ENCODE measurements at places on chromosomes 3 and 15.

DNA sequence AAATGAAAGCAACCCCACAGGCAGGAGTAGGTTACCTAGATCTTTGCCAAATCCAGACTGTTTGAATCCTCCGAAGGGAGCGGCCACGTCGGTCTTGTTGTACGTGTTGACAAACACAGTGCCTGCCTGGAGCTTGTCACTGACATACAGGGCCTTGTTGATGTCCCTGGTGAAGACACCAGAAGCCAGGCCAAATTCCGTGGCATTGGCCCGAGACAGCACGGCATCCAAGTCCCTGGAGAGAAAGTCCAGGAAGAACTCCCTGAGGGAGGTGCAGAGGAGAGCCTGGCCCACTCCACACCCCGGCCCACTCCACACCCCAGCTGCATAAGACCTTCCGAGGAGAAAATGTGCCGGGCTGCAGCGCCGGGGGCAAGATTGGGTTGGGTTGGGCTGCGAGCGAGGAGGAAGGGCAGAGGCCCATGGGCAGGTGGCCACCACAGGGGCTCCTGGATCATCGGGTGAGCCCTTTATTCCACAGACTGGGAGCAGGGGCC is 21.8 kb upstream of the SLC41A3 start:
- no peaks in the 10 kb centered on the region for H3K4me1 ChIP-seq
- H3K27ac ChIP-seq = no peak overlapping the region
- peaks cover 50% of the 10 kb centered on the region for H3K36me3 ChIP-seq
- DNase-seq = no peak
- H3K4me3 ChIP-seq = no peak overlapping the region

DNA sequence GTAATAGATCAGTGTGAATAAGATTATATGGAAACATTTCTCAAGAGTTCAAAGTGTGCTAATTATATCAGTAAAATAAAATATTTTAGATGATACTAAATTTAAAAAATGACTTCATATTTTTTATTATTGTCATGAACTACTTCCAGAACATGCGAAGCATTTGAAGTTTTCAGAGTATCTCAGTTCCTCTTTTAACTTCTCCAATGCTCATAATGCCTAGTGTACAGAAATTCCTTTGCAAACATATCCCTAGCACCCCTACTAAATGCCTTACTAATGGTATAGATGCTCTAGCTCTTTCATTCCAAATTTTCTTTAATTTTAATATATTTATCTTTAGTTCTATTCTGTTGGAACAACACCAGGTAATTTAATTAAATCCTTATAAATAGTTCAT is 580.4 kb downstream of the CADM2 start:
- no peaks in the 10 kb centered on the region for H3K27me3 ChIP-seq
- H3K27ac ChIP-seq = no peak overlapping the region
- H3K4me1 ChIP-seq = no peaks in the 10 kb centered on the region
- DNase-seq = no peak
- no peak overlapping the region for H3K4me3 ChIP-seq

DNA sequence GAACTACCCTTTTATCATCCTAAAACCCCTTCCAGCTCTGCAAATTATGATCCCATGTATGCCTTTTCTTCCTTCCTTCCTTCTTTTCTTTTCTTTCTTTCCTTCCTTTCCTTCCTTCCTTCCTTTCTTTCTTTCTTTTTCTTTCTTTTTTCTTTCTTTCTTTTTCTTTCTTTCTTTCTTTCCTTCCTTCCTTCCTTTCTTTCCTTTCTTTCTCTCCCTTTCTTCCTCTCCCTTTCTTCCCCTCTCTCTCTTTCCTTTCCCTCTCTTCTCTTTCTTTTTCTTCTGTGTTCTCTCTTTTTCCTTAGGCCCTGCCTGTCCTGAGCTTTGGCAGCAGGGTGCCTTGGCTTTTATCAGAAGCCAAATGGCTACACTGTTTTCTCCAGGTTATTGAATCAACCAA is 66.8 kb downstream of the IQCH start:
- DNase-seq = no peak
- no peaks in the 10 kb centered on the region for H3K36me3 ChIP-seq
- H3K4me3 ChIP-seq = no peak overlapping the region
- H3K27me3 ChIP-seq = no peaks in the 10 kb centered on the region
- H3K27ac ChIP-seq = no peak overlapping the region
- no peaks in the 10 kb centered on the region for H3K4me1 ChIP-seq

DNA sequence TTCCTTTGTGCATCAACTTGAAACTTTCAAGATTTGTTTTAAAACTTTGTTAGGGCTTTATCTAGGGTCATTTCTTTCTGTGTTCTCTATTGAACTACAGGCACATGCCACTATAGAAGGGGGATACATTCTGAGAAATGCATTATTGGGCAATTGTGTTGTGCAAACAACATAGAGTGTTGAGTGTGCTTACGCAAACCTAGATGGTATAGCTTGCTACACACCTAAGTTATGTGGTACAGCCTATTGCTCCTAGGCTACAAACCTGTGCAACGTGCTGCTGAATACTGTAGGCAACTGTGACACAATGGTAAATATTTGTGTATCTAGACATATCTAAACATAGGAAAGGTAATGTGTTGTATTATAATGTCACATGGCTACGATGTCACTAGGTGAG is 33.0 kb upstream of the KLF13 start:
- H3K27me3 ChIP-seq = no peaks in the 10 kb centered on the region
- DNase-seq = no peak
- no peaks in the 10 kb centered on the region for H3K36me3 ChIP-seq
- H3K27ac ChIP-seq = no peak overlapping the region

DNA sequence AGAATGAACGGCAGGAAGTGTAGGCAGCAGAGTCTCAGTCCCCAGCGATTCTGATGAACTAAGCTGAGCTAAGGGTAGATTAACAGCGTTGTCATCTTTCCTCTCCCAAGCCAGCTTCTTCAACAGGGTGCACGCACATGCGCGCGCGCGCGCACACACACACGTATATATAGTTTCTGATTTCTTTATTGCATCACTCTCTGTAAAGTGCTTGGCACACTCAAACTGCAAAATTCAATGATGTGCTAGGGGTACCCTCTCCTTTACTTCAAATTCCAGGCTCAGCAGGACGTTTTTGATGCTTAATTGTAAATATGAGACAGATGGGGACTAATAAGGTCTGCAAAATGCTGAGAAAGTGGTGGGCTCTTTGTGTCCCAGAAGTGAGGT is 26.1 kb upstream of the VPS8 start:
- H3K27me3 ChIP-seq = no peaks in the 10 kb centered on the region
- DNase-seq = no peak
- no peak overlapping the region for H3K4me3 ChIP-seq
- H3K27ac ChIP-seq = peak overlapping the region; percentile 43
- no peaks in the 10 kb centered on the region for H3K36me3 ChIP-seq

DNA sequence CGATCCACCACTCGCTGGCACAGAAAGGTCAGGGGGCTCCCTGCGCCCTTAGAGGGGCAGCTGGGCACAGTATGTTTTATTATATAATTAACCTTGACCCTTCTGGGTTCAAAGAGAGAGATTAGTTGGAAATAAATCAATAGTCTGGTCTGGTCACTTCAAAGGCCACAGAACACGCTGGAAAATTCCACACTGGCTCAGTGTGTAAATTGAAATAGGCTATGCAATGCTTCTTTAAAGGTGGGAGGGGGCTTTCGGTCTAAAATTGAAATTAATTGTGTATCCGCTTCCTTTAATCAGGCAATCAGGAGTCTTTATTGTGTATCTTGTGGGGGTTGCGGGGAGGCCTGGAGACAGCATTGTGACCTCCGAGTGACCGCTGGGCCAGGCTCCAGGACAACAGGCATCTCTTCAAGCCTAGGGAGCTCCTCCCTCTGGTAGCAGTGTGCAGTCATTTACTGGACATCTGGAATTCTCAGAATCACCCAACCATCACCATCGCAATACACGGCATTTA is 8.0 kb downstream of the RNU5B-1 start:
- H3K36me3 ChIP-seq = no peaks in the 10 kb centered on the region
- no peak overlapping the region for H3K27ac ChIP-seq
- no peak overlapping the region for H3K4me3 ChIP-seq
- H3K27me3 ChIP-seq = no peaks in the 10 kb centered on the region

DNA sequence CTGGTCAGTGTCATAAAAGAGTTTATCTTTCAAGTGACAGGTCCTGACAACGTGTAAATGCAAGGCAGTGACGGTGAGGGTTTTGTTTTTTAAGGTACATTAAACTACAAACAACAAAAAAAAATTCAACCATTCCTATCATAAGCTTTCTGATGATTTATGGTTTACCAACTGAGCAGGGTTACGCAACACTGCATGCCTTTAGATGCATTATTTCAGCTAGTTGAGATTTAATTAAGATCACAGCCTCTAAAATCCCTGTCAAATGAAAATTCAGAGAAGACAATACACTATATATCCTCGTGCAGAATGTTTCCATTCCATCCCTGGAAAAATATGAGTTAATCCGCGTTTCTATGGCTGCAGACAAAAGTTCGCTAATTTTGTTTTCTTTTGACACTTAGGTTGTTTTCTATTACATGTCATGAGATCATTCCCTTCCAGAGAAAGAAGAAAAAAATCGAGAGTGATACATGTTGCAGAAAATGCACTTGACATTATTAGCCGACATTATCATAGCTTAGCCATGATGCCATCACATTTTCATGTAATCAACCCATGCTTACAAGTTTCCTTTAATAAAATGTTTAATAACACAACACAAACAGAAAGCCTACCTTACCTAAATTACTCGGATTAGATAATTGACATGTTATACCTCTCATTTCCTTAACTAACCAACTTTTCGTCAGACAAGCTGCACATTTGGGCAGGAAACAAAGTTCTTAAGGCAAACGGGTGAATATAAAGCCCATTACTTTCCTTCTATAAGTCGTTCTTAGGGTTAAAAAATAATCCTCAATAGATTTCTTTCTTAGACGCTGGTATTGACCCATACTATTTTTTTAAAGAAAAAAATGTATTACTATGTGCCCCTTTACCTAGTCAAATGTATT is 521.2 kb downstream of the FOXP1 start:
- H3K36me3 ChIP-seq = no peaks in the 10 kb centered on the region
- peak; percentile 41 for DNase-seq
- H3K4me3 ChIP-seq = peak overlapping the region; percentile 67
- peak overlapping the region; percentile 99 for H3K27ac ChIP-seq
- peaks cover 57% of the 10 kb centered on the region for H3K4me1 ChIP-seq

DNA sequence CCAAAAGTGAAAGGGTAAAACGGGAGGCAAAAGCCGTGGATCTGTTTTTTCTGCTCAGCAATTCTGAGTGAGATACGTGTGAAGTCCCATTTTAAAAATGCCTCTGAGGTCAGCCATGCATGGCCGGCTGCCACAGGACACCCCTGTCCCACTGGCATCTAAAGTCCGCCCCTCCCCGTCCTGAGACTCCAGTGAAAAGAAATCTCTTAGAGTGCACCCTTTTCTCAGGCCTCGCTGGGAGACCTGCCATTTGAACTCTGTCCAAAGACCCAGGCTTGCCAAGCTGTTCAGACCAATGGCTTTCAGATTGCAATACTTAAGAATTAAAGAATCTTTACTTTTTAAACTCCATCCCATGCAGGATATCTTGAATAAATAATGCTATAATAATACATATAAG is 61.0 kb upstream of the SLC24A5 start:
- no peaks in the 10 kb centered on the region for H3K36me3 ChIP-seq
- peak overlapping the region; percentile 10 for H3K4me3 ChIP-seq
- no peaks in the 10 kb centered on the region for H3K4me1 ChIP-seq
- peak; percentile 63 for DNase-seq

All from stomach (tissue), 19 donors.